ENCODE measurements at places on chromosomes 5 and 9. TPM values are rescaled to one million over a fixed set of nuclear protein-coding genes. Genes with fewer than 3 reads are reported as not detected.

The PCDHB8 gene
- not detected for total RNA-seq

DNA sequence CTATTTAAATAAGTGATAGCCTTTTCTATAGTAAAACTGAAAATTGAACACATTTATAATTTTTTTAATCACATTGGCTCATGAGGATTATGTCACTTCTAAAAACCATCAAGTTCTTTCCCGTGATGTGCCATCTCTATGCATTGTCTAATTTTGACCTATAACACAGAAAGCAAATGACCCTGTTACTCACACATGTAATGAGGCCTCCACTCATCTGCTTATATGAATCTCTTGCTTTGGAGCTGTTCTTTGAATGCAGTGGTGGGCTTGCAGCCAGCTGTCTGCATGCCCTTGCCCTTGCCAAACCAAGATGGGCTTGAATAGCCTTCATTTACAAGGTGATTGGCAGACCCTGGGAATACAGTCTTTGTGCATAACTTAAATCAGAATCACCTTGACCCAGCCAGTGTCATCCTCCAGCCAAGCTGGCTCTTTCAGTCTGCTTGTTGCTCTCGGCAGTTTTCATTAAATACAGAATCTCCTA is 163.2 kb downstream of the TRIO start:
- no peak for DNase-seq

DNA sequence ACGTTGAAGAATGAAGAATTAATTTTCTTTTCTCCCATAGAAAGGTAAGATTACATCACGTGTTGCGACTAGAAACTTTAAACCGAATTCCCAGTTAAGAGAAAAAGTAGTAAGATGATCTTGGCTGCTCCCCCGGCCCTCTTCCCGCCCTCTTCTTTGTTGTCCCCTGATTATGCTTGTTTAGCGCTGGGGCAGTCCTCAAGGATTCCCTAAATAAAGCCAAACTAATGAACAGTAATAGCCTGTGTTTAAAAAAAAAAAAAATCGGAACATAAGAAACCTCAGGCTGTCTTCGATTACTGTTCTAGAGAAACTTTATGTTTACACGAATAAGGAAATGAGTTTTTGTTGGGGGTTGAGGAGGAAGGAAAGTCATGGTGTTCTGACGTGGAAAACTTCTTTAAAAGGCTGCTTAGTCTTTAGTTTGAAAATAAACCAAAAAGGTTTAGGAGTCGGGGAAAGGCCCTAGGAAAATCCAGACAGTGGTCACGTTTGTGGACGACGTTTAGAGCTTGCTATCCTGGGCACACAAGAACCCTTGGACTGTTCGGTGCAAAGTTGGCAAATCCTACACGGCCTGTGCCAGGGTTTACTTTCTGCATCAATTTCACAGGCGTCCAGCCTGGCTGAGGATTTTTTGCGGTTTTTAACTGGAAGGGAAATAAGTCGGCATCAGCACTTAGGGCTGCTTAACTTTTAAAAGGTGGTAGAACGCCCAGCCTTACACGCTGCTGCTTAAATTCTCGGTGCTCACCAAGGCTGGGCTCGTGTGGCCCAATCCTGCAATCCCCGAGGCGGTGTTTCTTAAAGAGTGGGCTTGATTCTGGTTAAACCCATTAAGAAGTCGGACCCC is 1.1 kb upstream of the MAT2B start:
- DNase-seq = peak; percentile 55

The NEUROG1 gene
- total RNA-seq = not detected

The RGS7BP gene
- total RNA-seq = 1.4 TPM

The DRD1 gene
- not detected for total RNA-seq

- DNase-seq = no peak
Measured at GRCh38 chr9:134144801-134145200, 8.9 kb downstream of the WDR5 start.

The FAM200C gene
- 25.3 TPM for total RNA-seq

The CYSRT1 gene
- total RNA-seq = not detected

The C9orf152 gene
- total RNA-seq = not detected

The SLC34A1 gene
- not detected for total RNA-seq

GRCh38 chr5:171692936-171693335 is 92.7 kb upstream of the SMIM23 start:
- DNase-seq = no peak

The FOXD4L3 gene
- total RNA-seq = not detected

- no peak for DNase-seq
Measured at GRCh38 chr9:135048046-135048757, 39.3 kb upstream of the OLFM1 start.

- no peak for DNase-seq
Measured at GRCh38 chr9:121626012-121626411, 25.4 kb upstream of the DAB2IP start.

DNA sequence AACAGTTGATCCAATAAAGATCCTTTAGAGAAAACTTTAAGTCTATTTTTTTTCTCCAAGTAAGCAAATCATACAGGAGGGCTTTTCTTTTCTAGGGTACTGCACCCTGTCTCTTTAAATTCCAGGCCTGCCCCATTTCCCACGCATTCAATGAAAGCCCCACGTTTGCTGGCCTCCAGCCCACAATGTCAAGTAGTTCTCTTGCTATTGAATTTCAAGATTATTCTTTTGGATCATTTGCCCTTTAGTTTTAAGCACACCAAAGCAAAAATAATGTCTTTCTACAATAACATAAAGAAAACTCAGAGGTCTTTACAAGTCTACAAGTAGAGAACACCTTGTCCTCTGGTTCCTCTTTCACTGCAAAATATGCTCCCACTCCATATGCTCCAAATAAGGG is 15.6 kb downstream of the MLLT3 start:
- peak; percentile 6 for DNase-seq

The IL5 gene
- not detected for total RNA-seq

GRCh38 chr5:89343666-89344065 is 460.7 kb upstream of the MEF2C start:
- no peak for DNase-seq

- DNase-seq = no peak
Measured at GRCh38 chr5:124592891-124593290, 153.5 kb downstream of the ZNF608 start.

The ADAMTS12 gene
- 16.7 TPM for total RNA-seq

The PLAC8L1 gene
- total RNA-seq = not detected
